Cerebellum (tissue), 4 donors: ENCODE measurements at places on chromosomes 3 and 15.
A peak's percentile ranks its signal among the peaks of the same experiment; 100 is the strongest.

DNA sequence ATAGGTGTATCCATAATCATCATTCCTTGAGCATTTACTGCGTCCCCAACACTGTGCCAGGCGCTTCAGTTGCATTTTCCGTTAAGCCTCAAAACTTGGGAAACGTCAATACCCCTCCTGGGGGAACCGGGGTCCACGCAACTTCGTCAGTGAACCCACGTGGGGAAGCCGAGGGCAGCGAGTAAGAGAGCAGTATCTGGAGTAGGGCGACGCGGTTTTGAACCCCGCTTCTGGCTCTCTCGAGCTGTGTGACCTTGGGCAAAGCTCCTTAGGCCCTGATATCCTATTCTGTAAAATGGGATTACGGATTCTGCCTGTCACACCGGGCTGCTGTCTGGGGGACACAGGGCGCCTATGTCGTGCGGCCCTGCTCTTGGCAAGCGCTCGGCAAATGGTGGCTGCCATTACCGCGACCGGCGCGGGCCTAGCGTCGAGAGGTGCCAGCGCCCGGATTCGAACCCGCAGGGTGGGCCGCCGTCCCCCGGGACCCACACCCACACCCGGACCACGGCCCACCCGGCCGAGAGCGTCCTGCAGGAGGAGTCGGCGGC lies 590 bp downstream of the POLG start:
- no peak for DNase-seq

DNA sequence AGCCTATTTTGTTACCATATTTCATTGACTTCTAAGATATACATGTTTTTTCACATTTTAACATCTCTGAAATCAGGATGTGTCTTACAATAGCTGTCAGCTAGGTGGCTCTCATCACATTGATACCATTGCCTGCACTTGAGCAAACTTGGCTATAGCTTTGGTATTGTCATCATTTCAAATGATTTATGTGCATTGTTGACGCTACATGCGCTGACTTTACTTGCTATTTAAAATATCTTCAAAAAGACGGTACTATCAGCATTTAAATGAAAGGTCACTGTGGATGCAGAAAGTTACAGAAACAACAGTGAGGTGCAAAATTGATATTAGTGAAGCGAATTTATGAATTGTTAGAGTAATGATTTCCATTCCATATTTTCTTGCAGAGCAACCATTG lies 54.0 kb upstream of the ABHD2 start:
- no peak for DNase-seq

- no peak for DNase-seq
Observed at GRCh38 chr3:71672340-71672739, 52.9 kb downstream of the EIF4E3 start.

DNA sequence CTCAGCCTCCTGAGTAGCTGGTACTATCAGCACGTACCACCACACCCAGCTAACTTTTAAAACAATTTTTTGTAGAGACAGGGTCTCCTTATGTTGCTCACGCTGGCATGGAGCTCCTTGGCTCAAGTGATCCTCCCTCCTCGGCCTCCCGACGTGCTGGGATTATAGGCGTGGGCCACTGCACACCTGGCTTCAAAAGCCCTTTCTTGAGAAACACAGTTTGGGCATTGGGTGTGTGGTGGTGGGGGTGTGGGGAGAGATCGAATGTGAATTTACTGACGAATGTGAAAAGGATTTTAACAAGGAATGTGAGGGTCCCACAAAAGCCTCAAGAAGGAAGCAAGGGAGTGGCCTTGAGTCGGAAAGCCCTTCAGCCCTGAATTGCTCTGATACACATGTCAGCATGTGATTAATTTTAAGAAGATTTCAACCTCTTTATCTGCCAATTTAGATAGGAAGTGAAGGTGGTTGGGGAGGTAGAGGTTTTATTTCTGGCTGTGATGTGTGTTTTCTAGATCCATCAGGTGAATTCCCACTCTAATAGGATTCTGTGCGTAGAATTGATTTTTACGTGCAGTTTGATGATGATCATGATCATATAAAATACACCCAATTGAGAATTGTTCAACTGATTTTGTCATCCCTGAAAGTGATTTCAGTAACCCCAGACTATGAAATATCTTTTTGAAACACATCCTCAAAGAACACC lies 1.1 kb downstream of the CCR4 start:
- no peak for DNase-seq

DNA sequence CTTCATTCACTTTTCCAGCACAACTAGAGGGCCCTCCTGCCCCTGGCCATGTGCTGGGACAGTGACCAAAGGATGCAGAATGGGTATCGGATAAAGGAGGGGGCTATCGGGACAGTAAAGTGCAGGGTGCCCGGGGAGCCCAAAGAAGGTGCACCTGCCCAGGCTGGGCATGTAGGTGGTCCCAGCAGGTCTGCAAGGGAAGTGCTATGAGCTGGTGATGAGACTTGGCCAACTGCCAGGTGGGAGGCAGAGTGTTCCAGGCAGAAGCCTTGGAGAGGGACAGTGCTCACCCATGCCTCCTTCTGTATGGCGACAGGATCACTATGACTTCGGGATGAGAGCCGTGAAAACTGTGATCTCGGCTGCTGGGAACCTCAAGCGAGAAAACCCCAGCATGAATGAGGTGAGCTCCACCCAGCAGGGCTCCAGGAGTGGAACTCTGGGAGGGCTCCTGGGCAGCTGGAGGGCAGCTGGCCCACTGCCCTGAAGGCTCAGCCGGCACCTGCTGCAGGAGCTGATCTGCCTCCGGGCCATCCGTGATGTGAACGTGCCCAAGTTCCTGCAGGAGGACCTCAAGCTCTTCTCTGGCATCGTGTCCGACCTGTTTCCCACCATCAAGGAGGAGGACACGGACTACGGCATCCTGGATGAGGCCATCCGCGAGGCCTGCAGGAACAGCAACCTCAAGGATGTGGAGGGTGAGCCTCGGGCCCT lies 48.4 kb downstream of the DNAH1 start:
- no peak for DNase-seq

GRCh38 chr15:101088788-101089578 lies 162.9 kb downstream of the CHSY1 start:
- DNase-seq: peak; percentile 75

DNA sequence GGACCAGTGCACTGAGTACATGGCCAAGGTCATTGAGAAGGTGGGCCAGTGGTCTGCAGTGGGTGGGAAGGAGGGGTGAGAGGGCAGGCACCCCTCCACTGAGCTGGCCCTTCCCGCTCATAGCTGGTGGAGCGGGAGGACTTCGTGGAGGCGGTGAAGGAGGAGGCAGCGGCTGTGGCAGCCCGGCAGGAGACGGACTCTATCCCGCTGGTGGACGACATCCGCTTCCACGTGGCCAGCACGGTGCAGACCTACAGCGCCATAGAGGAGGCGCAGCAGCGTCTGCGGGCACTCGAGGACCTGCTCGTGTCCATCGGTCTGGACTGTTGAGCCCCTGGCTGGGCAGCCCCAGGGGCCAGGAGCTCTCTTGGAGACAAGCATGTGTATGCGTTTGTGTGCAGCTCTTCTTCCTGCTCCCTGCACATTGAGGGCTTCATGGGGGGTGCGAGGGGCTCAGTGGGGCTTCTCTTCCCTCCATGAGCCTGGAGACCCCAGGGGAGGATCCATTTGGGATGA lies 7.5 kb downstream of the ABTB1 start:
- no peak for DNase-seq

- no peak for DNase-seq
Observed at GRCh38 chr3:136311968-136312367, 61.8 kb downstream of the PCCB start.

DNA sequence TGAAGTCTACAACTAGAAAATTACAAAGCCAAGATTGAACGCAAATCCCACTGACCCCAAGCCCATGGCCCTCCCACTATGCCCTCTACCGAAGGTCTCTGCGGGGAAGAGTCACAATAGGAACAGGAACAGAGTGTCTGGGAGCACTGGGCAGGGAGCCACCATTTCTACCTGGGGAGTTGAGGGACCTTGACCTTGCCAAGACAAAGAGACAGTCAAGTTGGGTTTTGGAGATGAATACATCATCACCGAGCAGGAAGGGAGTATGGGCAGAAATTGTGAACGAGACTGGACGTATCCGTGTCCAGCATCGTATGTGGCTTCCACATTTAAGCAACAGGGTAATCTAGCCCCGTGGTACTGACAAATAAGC lies 30.8 kb upstream of the BFSP2 start:
- DNase-seq: no peak

- no peak for DNase-seq
Observed at GRCh38 chr15:66866656-66867055, 164.6 kb downstream of the SMAD6 start.

DNA sequence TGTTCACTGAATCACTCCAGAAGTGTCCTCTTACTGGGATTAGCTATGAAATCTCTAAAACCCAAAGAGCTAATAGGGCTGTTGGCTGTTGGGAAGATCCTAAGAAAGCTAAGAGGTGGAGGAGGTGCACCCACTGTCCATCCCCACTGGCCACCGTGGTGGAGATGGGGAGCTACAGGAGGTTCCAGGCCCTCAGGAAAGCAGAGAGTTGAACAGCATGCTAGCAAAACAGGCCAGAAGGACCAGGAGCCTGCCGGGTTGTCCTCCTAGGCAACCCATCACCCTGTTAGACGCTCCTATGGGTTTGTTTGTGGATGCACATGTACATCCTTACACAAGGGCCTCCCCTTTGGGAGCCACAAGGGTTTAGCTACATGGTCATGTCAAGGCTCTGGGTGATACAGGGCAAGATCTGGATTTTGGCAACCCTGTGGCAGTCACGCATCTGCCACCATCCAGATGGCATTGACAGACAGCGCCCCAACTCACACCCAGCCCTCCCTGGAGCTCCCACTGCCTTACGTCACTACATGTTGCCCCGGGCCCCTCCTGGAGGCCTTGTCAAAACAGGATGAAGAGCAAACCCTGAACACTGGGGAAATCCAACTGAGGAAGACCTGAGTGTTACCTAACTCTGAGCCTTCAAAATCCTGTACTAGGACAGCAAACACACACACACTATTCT lies 208.1 kb downstream of the SLCO3A1 start:
- DNase-seq: no peak

DNA sequence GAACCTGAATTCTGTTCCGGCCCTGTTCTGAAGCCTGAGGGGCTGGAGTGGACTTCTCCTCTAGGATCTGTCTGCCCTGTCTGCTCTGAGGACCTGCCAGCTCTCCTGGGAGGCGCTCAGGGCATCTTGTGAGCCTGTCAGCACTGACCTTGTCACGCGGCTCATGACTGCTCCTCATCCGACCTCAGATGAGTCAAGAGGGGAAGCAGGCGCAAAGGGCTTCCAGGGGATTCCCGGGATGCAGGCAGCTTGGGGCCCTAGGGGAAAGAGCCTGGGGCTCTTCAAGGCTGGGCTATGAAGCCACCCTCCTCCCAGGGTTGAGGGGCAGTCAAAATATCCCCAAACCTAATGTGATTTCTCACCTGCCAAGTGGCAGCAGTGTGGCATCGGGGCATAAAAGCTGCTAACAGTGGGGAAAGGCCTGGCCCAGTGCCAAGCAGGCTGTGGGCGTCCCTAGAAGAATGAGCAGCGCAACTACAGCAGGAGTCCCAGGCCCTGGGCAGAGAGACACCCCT lies 27.6 kb upstream of the ANKDD1A start:
- DNase-seq: no peak

GRCh38 chr15:50542887-50543210 lies 3.6 kb downstream of the USP50 start:
- no peak for DNase-seq

DNA sequence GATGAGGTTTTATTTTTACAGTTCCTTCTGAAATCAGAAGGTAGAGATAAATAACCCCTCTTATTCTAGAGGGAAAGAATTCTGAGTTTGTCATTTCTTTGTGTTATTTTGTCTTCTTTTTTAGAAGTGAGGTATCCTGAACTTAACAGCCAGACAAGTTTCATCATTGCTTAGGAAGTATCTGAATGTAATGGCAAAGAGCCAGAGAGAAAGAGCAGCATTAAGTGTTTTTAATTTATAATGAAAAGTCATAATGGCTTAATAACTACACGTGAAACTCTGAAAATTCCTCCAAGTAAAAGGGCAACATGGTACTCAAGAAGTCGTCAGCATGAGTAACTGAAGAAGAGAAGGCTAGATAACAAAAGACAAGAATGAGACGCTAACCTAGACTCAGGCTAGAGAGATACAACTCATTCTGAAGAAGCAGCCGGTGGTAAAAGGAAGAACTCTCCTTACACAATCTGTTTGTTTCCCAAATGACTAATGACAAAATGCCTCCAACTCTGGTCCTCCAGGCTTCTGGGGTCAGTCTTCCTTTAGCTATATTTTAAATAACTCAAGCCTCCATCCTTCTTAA lies 116.2 kb upstream of the NECTIN3 start:
- DNase-seq: no peak
